ENCODE measurements at places on chromosomes 16 and 17. TPM values are rescaled to one million over a fixed set of nuclear protein-coding genes. Genes with fewer than 3 reads are reported as not detected.

Gene TP53TG3B
- total RNA-seq = not detected

Gene ACSM5
- not detected for total RNA-seq

Gene KRT9
- not detected for total RNA-seq

Gene TPSD1
- total RNA-seq = not detected

Gene USP7
- total RNA-seq = 161 TPM

Gene PRAC1
- not detected for total RNA-seq

Gene GRB7
- total RNA-seq = 0.73 TPM

Gene SPHK1
- total RNA-seq = 1.8 TPM

Gene NPIPB8
- not detected for total RNA-seq

Gene DNAAF8
- 0.28 TPM for total RNA-seq

Gene SDF2
- total RNA-seq = 43.1 TPM

Gene HOXB9
- 0.10 TPM for total RNA-seq

Gene BCL6B
- total RNA-seq = 0.46 TPM

Gene MARVELD3
- not detected for total RNA-seq

Gene MIEN1
- total RNA-seq = 48.8 TPM

Gene ZSCAN10
- total RNA-seq = 0.24 TPM

Gene MRPL27
- total RNA-seq = 53.6 TPM

Gene TM4SF5
- not detected for total RNA-seq

Gene CACNG3
- total RNA-seq = not detected

Gene SPATA20
- total RNA-seq = 15.8 TPM

Gene ERI2
- 8.8 TPM for total RNA-seq

Gene MPP2
- 1.1 TPM for total RNA-seq

Gene DPEP3
- total RNA-seq = not detected

Gene CLEC3A
- not detected for total RNA-seq

Gene TRIM72
- not detected for total RNA-seq

Gene SLC35G6
- not detected for total RNA-seq

Gene BCAR1
- not detected for total RNA-seq

Gene HOXB2
- total RNA-seq = 21.5 TPM

Gene CHTF18
- total RNA-seq = 67.0 TPM

Gene CCDC200
- total RNA-seq = not detected

Gene FBXO39
- 0.81 TPM for total RNA-seq
